ENCODE measurements at places on chromosomes 5 and 9. TPM values are rescaled to one million over a fixed set of nuclear protein-coding genes. Genes with fewer than 3 reads are reported as not detected.

Gene DPYSL3
- total RNA-seq = not detected

Gene PLPPR1
- total RNA-seq = not detected

Gene RGS7BP
- total RNA-seq = not detected

- no peak for ATAC-seq
These were observed 17.5 kb downstream of the PRKACG start for GRCh38 chr9:68996462-68996861.

All from activated T-helper 17 cell treated with anti-CD3 and anti-CD28 coated beads, Interleukin-2, amount 50 U/mL, for 72 hours (primary cell).